ENCODE measurements at places on chromosomes 1 and 21.

GRCh38 chr21:25733859-25734653 lies 648 bp downstream of the ATP5PF start:
- DNase-seq = no peak

DNA sequence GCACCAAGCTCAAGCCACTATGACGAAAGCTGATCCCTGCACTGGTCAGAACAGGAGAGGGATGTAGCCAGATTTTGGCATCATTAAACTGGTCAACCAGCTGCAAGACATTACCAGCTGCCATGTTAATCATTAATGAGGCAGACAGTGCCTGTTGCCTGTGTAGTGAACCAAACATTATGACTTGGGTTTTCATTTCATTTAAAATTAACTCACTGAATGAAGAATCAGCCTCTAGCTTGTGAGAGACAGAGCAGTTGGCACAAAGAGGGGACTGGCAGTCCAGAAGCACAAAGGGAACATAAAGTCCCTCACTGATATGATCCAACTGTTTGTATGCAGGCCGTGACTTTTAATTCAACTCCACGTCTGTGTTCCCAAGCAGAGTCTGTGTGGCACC lies 318.9 kb downstream of the SEC16B start:
- no peak for DNase-seq

DNA sequence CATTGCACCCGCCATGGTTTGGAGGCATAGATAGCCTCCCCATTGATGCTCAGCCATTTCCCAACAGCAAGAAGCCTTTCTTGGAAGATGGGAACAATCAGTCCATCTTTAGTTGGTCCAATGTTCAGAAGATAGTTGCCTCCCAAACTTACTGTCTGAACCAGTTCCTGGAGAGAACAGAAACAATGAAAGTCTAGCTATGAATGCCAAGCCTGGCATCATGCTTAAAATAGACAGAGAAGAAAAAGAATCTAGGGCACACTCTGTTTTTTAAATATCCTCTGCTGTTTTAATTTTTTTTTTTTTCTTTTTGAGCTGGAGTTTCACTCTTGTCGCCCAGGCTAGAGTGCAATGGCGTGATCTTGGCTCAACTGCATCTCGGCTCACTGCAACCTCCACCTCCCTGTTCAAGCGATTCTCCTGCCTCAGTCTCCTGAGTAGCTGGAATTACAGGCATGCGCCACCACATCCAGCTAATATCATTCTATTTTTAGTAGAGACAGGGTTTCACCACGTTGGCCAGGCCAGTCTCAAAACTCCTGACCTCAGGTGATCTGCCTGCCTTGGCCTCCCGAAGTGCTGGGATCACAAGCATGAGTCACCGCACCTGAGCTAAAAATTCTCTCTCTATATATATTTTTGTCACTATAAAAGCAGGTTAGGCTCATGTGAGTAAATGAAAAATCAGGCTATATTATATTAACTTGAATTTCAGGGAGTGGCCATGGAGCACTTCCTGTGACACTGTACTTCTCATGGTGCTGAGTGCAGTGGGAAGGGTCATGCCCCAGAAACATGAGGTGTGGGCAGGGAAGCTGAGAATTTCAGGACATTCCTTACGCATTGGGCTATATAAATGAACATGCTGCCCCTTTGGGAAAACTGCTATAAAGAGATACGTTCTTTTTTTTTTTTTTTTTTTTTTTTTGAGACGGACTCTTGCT lies 19.1 kb downstream of the FUCA1 start:
- no peak for DNase-seq

DNA sequence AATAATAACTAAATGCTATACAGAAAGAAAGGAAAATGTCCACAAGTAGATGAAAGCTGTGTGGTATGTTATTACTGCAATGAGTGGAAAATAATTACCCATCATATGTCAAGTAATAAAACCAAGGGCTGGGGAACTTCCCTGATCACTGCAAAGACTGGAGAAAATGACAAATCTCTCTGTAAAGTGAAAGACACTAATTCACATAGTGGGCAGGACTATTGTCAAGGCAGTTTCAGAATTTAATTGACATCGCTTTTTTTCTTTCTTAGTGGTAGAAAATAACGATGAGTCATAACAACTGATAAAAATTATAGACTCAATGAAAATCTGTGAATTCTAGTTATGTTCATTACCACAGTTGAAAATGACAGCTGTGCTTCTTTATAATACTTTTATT lies 153.7 kb upstream of the ST6GALNAC5 start:
- no peak for DNase-seq

DNA sequence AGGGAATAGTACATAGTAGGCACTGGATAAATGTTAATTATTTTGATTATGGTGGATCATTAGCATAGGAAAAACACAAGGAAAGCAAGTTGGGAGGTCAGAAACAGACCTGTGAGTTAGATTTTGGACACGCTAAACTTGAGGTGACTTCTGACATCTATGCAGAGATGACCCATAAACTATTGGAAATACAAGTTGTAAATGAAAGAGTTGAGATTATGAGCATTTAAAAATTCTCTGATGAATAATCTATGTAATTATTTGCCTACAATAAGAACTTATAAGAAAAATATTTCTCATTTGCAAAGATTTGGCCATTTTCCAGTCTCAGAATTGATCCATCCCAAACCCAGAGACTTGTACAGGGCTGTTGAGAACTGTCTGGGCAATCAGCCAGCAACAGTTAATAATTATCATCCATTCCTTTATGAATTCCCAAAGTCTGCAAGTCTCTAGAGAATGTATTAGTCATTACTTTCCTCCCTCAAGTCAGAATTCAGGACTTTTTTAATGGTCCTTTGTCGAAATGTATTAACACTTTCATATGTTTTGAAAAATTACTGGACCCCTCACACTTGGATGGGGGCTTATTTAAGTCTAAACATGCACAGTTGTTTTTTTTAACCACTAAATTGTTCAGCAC lies 19.4 kb upstream of the SLAMF6 start:
- no peak for DNase-seq

DNA sequence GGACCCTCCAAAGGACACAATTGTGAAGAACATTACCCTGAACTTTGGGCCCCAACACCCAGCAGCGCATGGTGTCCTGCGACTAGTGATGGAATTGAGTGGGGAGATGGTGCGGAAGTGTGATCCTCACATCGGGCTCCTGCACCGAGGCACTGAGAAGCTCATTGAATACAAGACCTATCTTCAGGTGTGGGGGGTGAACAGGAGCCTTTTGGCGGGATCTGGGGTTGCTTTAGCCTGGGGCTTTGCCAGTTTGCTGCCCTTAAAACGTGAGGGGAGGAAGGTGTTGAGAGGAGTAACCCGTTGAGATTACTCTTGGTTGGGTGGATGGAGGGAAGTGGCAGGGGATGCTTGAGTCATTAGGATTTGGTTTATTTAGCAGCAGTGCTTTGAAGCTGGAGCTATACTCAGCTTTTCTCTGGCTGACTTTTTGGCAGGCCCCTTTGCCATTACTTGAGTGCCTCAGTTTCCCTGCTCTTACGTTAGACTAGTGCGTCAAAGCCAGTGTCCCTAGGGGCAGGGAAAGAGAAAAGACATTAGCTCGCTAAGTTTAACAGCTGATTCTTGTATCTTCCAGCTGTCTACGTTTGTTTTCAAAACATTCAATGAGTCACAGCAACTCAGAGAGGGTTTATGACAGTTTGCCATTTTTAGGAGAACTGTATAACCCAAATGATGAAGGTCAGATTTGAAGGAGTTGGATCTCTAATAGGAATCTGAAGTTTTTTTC lies 4.4 kb downstream of the NDUFS2 start:
- DNase-seq = no peak

DNA sequence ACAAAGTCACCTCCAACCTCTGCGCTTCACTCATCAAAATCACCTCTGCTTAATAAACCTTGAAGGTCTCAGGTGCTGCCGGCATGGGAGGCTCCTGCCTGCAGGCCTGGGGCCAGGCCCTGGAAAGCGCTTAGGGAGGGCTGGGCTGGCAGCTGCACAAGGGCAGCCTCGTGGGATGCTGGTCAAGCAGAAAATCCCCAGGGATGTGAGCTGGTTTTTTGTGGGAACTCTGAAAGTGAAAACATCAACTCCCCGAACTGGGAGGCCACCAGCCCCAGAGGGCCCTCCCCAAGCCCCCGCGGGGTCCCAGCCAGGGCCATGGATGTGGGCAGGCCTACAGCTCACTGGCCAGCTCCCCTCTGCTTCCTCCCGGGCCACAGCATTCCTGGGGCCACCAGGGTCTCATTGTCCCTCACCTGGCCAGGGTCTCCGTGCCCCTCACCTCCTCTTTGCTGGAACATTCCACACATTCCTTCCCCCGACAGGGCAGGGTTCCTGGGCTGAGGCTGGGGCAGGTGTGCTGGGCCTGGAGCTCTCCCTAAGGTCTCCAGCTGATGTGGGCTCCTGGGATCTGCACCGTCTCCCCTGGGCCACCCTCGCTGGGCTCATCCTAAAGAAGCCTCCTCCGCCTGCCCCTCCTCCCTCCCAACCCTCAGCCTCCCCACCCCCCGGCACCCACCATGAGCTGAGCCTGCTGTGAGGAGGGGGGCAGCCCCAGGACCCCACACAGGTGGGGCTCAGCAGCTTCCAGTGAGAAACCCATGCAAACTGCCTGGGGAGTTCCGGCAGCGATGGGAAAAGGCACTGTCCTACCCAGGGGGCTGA lies 36.0 kb upstream of the POFUT2 start:
- no peak for DNase-seq

- no peak for DNase-seq
Observed at GRCh38 chr1:77859248-77859647, 29.2 kb upstream of the NEXN start.

DNA sequence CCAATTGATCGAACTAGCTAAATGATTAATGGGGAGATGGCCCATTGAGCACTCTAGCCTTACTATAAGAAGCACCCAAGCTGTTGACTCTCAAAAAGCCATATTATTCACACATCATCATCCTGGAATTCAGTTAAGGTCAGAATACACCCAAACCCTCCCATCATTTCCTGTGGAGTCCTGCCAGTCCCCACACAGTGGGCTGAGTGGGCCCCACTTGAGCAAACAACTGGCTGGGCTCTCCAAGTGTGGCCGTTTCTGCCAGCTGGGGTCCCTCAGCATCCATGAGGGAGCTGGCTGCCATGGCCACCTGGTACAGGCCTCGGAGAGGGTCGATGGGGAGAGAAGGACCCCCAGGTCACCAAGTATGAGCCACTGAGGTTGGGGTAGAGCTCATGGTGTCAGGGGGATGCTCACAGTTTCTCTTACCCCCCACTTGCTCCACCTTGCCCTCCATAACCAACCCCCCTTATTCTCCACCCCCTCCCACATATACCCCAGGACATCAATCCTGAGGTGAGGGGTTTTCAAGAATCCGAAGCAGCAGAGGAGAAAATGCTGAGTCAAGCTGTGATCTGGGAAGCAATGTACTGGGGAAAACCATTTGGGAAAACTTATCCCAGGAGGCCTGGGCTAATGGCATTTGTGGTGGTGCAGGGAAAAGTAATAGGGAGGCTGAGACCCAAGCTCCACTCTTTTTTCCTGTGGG lies 60.3 kb downstream of the UBE2T start:
- no peak for DNase-seq

DNA sequence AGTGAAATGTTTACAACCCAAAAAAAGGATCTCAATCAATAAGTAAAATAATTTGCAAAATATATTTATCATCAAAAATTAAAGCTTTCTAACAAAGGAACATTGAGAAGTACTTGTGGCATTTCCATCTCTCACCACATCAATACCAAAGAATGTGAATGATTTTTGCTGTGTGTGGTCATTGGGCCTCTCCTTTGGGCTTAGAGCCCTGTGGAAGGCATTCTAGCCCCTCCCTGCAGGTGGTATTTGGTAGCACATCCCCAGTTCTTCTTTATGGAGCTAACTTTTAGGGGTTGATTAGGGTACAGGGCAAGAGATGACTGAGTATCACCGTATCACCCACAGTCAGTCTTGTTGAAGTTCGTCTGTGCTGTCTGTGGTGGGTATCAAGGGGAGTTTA lies 294.1 kb upstream of the SGIP1 start:
- DNase-seq = no peak

GRCh38 chr1:203593723-203594122 lies 32.9 kb upstream of the ATP2B4 start:
- peak; percentile 50 for DNase-seq

DNA sequence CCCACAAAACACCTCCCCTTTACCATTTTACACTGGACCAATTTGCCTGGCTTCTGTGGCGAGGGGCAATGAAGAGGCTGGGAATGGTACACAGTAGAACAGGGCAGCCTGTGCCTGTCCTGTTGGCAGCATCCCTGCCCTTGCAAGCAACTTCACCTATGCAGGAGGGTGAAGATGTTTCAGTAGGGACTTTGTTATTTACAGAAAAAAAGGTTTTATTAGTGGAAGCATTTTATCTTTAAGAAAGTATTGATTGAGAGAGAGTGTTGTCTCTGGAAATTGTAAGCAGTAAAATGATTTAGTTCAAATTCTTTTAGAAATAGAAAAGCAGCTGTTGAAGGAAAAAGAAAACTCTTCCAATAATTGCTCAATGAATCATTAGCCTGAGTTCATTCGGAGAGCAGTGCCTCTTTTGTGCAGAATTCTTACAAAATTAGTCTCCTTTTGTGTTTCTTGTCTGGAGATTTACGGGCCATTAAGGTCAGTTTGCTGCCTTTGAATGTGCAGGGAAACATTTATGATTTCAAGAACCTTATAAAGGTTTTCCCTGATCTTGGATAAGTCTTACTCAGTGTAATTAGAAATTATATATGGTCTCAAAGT lies 49.1 kb downstream of the HHAT start:
- DNase-seq = no peak

DNA sequence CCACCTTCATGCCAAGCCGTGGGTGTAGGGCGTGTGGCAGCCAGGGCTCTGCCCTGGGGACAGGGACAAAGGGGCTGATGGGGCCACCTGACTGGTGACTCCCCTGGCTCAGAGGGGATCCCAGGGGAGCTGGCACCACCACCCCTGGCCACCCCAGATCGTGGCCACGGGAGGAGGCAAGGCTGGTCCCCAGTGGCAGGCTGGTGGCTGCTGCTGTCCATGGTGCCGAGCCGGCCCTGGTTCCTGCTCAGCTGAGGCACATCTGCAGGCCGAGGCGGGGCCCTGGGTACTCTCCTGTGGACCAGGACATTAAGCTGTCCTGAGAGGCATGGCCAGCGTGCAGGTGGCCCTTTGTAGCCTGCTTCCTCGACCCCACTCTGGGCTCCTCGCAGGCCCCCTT lies 6.5 kb downstream of the PLCH2 start:
- DNase-seq = no peak

DNA sequence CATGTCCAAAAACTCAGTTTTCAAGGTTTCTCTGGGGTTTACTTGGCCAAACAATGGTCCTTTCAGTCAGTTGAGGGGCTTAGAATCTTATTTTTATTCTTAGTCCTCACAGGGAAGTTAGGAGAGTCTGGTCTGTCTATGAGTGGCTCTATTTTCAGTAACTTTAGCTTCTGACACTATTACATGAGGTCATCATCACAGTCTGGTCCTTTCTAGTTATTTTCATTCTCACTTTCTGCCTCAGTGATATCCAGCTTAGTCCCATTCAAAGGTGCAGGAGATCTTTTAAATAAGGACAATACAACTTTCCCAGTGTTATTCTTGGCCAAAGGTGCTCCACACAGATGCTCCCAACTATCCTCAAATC lies 30.0 kb upstream of the FGGY start:
- DNase-seq = no peak

All from stimulated activated CD8-positive, alpha-beta memory T cell treated with anti-CD3 and anti-CD28 coated beads, Interleukin-12 subunit alpha, Interleukin-12 subunit beta, amount 100 ng/mL, for 1 hour (primary cell).